ENCODE measurements at places on chromosomes 6 and 20.

GRCh38 chr6:31701666-31702404 lies 1.3 kb downstream of the ABHD16A start:
- no peak for DNase-seq

DNA sequence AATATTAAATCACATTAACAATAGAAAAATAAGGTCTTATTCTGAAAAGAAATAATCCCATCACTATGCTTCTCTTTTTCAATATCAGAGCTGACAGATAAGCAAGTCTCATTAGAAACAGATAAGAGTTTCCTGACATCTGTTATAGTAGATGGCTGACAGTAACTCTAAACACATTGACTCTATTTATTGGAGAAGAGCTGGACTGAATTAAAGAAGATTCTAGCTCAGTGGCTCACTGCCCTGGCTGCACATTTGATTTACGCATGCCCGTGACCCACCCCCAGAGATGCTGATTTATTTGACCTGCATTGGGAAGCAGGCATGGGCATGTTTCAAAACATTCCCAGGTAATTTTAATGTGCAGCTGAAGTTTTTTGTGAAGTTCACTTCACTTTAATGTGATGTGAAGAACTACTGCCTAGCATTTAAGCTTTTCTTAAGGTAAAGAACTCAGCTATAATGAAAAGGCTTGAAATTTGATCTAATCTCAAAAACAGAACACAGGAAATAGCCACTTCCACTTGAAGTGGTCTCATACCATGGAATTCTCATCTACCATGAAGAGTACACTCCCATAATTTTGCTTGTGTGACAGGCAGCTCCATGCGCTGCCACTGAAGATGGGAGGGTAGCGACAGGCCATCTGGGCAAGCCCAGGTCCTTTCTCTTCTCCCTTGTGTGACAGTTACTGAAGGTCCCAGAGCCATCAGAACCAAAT lies 162.3 kb downstream of the TPBG start:
- no peak for DNase-seq

GRCh38 chr6:133648581-133648980 lies 240.3 kb upstream of the TCF21 start:
- DNase-seq = no peak

GRCh38 chr6:170417881-170418280 lies 111.3 kb downstream of the FAM120B start:
- DNase-seq = no peak

DNA sequence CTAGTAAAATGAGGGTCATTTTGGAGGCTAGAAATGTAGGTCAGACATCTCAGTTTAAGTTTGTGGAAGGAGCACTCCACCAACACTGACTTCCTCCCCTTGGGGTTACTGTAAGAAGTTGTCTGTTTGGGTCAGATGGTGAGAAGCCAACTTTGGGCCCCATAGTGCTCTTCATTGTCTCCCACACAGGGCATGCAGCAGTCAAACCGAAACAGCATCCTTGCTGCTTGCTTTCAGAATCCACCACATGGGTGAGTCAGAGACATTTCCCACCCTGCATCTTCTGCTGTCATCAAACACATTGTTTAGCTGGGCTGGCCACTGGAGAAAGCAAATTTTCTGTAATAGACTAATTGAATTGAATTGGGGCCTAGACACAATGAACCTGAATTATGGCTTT lies 16.8 kb downstream of the IL17F start:
- DNase-seq = peak; percentile 76

DNA sequence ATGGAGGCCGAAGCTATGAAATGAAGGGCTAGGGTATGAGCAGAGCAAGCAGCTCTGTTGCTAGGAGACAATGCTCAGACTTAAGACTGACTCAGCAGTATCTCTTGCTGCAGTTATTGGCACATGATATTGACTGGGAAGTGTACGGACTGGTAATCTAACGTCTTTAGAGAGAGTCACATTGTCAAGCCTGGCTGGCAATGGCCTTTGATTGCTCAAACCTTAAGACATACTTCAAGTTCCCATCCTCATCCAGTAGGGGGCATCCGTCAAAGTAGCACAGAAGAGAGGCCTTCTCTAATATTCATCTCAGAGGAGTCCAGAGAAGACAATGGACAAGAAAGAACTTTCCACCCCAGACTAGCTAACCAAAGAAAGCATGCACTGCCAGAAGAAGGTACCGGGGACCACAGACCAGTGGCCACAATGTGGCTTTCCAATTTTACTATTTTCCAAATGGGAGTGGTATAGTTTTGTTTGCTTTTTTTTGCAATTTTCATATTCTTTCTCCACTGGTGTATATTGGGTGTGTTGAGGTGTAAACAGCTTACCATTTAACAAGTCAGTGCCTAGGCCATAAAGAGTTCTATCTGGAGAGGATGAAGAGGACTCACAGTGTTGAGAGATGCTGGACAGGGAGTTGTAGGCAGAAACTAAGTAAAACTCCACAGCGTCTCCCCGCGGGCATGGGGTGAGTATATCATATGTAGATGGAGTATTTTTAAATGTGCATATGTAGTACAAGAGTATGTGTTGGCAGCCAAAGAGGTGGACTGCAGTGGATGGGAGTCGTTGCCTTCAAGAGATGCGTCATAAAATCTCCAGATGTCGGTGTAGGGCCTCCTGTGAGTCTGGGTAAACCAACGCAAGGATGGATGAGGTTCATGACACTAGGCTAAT lies 36.7 kb downstream of the LRFN2 start:
- DNase-seq = peak; percentile 53

DNA sequence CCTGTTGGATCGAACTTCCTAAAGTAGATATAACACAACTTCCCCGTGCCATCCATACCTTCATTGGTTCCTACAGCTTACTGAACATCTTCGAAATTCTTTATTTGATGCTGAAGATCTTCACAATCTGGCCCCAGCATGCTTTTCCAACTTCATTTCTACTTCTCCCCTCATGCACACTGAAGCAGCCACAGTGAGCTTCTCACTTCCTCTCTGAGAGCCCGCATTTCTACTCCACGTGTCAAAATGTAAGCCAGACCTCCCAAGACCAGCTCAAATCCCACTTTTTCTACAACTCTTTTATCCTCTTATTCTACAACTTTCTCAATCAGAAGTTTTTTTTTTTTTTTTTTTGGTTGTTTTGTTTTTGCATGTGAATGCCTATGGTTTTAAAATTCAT lies 254.7 kb downstream of the GMPR start:
- no peak for DNase-seq

GRCh38 chr20:63114006-63114692 lies 101.8 kb downstream of the YTHDF1 start:
- DNase-seq = no peak

DNA sequence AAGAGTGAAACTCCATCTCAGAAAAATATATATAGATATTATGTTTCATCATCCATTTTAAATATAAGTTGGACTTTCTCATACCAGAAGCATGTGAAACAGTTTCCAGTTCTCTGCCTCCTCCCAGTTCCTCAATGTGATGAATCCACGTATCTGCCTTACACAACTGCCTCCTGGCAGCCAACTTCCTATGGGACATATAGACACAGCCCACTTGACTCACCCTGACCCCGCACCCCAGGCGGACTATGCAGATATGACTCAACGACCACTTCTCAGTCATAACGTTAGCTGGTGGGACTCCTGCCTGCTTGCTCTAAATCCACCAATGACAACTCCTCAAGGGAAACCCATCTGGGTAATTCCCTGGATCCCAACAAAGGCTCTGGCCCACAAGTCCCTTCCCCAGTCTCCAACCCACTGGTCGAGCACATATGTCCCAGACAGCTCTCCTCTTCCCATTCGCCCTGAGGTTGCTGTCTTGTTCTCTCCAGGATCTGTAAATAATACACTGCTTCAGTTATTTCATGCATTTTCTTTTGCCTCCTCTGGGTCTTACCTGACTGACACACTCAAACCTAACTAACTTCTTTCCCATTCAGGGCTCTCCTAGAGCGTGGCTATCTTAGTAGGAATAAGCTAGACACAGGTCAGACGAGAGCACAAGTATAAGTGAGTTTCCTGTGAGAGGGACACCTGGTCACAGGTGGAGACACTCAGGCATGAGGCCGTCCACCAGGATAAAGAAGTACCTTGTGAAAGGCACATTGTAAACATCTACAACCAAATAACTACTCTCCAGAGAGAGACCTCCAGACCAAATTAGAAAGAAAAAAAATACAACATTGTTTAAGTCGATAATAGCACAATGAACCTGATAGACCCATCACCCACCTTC lies 548.5 kb downstream of the CD83 start:
- peak; percentile 33 for DNase-seq

DNA sequence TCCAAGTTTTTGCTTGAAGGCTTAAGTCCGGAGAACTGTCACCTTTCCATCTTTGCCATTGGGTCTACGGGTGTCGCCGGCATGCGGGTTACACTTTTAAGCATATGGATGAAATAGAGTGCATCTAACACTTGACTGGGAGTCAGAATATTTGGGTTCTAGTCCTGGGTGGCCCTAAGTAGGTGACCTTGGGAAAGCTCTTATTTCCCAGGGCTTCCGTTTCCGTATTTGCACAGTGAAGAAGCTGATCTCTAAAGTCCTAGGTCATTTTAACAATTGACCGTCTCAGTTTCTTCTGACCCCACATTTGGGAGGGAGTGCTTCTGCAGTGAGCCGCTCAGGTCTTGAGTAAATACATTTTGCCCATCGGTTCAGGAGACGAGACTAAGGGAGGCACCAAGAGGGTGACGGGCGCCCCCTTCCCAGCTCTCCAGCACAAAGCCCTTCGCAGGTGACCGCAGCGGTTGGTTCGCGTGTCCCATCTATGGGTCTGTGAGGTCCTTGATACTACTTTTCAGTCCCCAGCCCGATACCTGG lies 651 bp upstream of the BLTP3A start:
- DNase-seq = peak; percentile 74

- no peak for DNase-seq
Measured at GRCh38 chr20:37501940-37502339, 19.1 kb upstream of the NNAT start.

DNA sequence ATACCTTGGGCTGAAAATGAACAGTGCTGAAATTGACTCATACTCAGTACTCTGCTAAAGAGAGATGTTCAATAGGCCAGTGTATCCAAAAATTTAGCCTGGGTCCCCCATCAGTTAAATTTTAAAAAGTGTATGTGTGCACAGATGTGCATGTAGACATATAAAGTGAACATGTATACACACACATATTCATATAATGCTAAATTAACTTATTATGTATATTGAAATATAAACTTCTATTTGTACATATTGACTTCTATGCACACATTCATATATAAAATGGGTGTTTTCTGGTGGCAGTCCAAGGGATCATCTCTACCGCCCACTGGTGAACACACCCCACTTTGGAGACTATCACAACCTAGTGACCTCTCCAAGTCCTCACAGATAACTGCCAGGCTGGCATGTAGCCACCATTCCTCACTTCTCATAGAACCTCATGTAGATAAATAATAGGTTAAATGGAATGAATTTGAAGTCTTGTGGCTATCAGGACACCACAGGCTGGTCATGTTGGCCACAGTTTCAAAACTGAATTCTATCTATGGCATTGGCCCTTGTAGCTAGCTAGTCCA lies 8.8 kb downstream of the SLC22A16 start:
- no peak for DNase-seq

DNA sequence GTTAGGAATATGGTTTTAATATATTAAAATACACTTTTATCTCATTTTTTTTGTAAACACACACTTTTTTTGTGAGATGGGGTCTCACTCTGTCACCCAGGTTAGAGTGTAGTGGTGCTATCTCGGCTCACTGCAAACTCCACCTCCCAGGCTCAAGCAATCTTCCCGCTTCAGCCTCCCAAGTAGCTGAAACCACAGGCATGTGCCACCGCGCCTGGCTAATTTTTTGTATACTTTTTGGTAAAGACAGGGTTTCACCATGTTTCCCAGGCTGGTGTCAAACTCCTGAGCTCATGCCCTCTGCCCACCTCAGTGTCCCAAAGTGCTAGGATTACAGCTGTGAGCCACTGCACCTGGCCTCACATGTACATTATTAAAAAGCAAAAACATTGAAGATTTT lies 10.8 kb downstream of the IPCEF1 start:
- DNase-seq = no peak

GRCh38 chr6:68761985-68762384 lies 126.9 kb downstream of the ADGRB3 start:
- no peak for DNase-seq

DNA sequence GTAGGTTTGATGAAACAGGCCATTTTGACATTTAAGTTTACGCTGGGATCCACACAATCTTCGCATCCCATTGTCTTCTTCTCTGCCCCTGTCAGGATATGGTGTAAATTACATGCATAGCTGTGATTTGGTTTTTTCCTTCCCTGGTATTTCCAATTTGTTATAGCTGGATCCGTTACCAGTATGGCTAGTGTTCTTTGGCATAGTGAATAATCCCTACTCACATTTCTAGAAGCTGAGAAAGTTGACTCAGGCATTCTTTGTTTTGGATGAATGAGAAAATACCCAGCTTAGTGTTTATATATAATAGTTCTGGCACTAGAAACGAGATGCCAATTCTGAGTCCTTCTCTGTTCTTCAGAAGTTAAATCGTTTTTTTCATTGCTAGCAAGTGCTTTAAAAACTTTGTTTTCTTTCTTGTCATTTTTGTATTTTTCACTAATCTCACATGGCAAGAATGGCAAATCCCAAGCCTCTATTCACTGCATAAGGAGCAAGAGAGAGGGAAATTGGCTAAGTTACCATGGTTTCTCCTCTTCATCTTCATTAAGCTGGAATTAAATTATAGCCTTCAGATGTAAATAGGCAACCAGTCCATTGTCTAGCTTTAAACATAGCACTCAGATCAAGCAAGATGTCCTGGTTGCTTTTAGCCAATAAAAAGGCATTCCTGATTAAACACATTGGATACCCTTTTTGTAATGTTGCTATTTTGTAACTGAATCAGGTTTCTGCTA lies 91.9 kb upstream of the LAMP5 start:
- no peak for DNase-seq

- no peak for DNase-seq
Measured at GRCh38 chr6:36594816-36595643, 868 bp downstream of the SRSF3 start.

GRCh38 chr6:24779416-24780016 lies 4.8 kb downstream of the GMNN start:
- DNase-seq = peak; percentile 57

DNA sequence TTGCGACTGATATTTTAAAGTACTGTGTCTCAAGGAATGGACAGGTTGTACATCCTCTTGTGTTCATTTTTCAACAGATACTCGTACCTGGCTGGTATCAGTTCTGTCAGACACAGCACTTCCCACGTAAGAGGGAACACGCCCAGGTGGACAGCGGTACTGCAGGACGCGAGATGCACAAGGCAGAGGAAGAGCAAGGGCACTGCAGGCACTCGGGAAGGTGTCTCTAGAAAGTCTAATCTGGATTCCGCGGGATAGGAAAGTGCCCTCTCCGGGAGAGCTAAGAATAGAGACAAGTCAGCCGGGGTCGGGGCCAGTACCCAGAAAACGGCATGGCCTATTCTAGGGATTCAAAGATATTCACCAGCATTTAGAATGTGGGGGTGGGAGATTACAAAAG lies 94.2 kb upstream of the MBOAT1 start:
- no peak for DNase-seq

GRCh38 chr20:39234520-39235095 lies 272.5 kb downstream of the DHX35 start:
- DNase-seq = no peak

DNA sequence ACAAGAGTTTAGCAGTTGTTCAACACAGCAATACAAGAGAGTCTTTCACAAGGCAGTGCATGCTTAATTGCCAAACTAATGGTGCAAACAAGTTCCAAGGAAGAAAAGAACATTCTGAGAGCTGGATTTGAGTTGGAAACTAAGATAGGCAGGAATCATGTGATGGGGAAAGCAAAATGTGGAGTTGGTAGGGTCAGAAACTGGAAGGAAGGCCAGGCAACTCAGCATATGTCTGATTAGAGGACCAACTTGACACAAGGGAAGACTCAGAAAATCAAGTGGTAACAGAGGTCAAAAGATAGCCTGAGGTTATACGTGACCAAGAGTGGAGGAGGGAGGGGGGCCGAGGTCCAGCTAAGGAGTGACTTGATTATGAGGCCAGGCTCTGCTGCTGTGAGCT lies 117.3 kb downstream of the SMLR1 start:
- no peak for DNase-seq
